ENCODE measurements at places on chromosomes 11 and 22. TPM values are rescaled to one million over a fixed set of nuclear protein-coding genes. Genes with fewer than 3 reads are reported as not detected.

The GAS2 gene
- polyA plus RNA-seq: 0.75 TPM

The SLCO2B1 gene
- 64.8 TPM for polyA plus RNA-seq

The YDJC gene
- polyA plus RNA-seq: 36.5 TPM

The TIRAP gene
- polyA plus RNA-seq: 8.6 TPM

The CTSW gene
- 2.9 TPM for polyA plus RNA-seq

The HTR3B gene
- polyA plus RNA-seq: not detected

The SCN4B gene
- 0.95 TPM for polyA plus RNA-seq

The HEPN1 gene
- not detected for polyA plus RNA-seq

The TH gene
- not detected for polyA plus RNA-seq

The MAPK1 gene
- polyA plus RNA-seq: 34.7 TPM

Measured in lung (tissue), 17 donors.